Activated T-helper 1 cell treated with Interleukin-2 at 50 U/mL for 16 hours (primary cell): ENCODE measurements at places on chromosomes 3 and 15.

- no peak for DNase-seq
Observed at GRCh38 chr3:89966877-89967665, 859.6 kb downstream of the EPHA3 start.

GRCh38 chr15:68809517-68809916 is 11.2 kb downstream of the ANP32A start:
- DNase-seq: no peak

- no peak for DNase-seq
Observed at GRCh38 chr15:25180606-25181292, 226.0 kb downstream of the SNRPN start.

DNA sequence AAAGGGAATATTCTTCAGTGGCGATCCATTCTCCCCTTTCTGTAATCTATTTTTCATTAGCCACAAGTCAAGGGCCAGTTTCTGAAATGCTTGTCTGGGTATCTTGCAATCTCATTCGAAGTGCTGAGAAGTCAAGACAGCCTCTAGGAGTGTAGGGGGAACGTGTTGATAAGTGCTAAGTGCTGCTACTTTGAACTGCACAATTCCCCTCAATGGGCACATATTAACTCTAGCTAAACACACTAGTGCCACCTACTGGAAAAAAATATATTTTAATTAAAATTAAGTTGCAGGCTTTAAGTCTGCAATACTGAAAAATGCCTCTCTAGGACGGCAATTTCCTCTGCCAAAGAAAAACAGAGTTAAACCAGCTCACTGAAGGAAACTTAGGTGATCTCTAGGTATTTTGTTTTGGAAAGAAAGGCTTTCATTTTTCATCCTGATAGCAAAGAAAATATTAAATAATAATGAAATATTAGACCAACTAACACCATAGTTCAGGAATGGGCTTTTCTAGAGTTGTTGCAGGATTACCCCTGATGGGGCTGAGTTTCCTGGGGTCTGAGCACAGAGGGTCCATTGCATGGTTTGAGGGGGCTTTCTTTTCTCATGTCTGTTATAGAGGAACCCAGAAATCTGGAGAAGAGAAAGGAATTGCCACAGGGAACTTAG is 181.9 kb upstream of the KBTBD8 start:
- no peak for DNase-seq

DNA sequence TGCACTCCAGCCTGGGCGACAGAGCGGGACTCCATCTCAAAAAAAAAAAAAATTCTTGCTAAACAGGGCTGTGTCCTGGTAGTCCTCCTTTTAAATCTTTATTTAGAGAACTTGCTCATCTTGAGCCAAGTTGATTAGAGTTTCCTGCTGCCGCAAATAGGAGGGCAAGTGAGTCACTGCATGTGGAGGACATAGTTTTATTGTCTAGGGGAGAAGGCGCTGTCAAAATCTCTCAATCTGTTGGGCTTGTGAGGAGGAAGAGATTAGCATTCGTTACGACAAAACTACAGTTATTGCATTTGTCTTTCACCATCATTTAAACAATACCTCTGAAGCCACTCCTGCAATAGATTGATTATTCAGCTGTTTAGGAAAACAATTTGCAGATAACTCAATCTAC is 11.5 kb downstream of the MUC4 start:
- DNase-seq: no peak

DNA sequence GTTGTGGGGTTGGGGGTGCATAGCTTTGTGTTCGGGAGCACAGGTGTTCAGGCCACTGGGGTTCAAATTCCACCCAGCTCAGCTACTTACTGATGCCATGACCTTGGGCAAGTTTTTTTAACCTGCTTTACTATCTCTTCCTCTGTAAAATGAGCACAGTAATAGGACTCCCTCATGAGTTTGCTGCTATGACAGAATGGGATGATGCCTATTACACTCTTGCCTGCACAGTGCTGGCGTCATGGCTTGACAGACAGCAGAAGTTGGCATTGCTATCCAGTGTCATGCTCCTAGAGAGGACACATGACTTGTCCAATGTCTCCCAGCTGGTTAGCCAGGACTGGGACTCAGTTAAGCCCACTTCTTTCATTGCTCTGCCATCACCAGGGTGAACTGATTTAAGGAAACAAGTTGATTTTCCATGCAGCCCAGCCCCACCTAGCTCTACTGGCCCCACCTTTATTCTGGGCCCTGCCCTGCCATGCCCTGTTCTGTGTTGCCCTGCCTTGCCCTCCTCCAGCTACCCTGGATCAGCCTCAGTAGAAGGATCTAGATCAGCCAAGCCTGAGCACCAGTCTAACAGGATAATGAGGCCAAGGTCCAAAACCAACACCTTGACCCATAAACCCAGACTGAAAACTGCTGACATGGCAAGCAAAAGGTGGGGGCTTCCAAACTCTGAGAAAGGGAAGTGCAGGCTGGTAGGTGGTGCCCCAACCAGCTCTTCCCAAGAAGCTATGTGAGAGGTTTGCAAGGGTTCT is 155.8 kb upstream of the ATP11B start:
- DNase-seq: no peak

DNA sequence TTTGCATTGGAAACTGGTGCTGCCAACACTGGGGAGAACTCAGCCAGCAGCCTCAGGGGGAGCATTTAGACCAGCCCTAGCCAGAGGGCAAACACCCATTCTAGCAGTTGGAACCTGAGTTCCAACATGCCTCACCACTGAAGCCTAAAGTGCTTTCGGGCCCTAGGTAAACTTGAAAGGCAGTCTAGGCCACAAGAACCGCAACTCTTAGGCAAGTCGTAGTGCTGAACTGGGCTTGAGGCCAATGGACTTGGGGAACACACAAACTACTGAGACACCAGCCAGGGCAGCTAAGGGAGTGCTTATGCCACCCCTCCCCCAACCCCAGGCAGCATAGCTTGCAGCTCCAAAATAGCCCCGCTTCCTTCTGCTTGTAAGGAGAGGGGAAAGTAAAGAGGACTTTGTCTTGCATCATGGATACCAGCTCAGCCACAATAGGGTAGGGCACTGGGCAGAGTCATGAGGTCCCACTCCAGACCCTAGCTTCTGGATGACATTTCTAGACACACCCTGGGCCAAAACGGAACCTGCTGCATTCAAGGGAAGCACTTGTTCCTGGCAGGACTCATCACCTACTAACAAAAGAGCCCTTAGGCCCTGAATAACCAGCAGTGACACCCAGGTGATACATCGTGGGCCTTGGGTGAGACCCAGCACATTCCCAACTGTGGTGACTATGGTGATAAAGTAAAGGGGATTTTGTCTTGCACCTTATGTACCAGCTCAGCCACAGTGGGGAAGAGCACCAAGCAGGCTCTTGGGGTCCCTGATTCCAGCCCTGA is 37.3 kb upstream of the TEX9 start:
- DNase-seq: no peak
